ENCODE measurements at places on chromosomes 11 and 22.
A peak's percentile ranks its signal among the peaks of the same experiment; 100 is the strongest.

GRCh38 chr22:47357493-47357892 is 595.0 kb downstream of the TBC1D22A start:
- no peak for DNase-seq

- DNase-seq = no peak
Measured at GRCh38 chr11:86449993-86450629, 75.4 kb downstream of the CCDC81 start.

- no peak for DNase-seq
Measured at GRCh38 chr22:48537343-48537680, 1290.4 kb downstream of the BRD1 start.

GRCh38 chr11:92149996-92150395 is 74.6 kb upstream of the FAT3 start:
- no peak for DNase-seq

DNA sequence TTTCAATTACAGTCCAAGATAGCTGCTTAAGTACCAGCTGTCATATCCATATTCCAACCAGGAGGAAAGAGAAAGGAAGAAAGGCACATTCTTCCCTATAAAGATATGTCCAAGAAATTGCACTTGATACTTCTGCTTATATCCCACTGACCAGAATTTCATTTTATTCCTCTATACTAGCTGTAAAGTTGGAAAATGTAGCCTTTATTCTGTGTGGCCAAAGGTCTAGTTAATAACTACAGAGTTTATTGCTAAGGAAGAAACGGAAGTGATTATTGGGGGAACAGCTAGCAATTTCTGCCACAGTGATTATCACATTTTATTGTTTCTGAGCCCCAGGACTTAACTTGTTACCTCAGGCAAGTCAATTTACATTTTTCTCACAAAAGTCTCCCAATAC is 213.8 kb downstream of the TTC28 start:
- DNase-seq = no peak

DNA sequence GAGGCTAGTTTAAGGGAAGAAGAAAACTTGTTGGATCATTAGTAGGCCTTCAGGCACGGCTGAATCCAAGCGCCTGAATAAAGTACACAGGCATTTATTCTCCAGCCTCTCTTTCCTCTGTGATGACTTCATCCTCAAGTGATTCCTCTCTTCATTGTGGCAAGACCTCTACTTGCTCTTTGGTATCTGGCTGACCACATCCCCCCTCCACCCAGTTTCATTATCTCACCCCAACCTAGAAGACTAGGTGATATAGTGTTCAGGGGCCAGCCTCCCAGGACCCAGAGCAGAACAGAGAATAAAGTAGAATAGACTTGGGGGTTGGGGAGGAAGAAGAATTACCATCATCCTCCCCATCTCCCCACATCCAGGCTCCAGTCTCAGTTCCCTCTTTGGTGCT is 189.3 kb downstream of the MIAT start:
- DNase-seq = no peak

GRCh38 chr11:66077927-66078326 is 7.9 kb downstream of the PACS1 start:
- DNase-seq = no peak

- DNase-seq = no peak
Measured at GRCh38 chr11:47361419-47361818, 8.9 kb upstream of the MYBPC3 start.

DNA sequence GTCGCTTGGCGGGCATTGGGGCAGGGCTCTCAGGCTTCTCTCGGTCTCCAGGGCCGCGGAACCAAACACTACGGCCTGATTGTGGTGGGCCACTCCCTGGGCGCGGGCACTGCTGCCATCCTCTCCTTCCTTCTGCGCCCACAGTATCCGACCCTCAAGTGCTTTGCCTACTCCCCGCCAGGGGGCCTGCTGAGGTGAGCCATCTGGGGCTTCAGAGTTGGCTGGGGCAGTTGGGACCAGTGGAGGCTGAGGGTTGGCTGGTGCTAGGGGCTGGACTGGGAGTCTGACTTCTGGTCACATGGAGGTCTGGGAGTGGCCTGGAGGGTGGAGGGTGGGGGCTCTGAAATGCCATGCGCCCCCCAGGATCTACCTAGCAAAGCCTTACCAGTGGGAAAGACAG is 15.3 kb upstream of the MYRF start:
- DNase-seq = no peak

GRCh38 chr11:65639623-65640482 is 2.0 kb downstream of the SIPA1 start:
- DNase-seq = peak; percentile 79

- DNase-seq = no peak
Measured at GRCh38 chr11:45765836-45766235, 39.1 kb upstream of the SLC35C1 start.

DNA sequence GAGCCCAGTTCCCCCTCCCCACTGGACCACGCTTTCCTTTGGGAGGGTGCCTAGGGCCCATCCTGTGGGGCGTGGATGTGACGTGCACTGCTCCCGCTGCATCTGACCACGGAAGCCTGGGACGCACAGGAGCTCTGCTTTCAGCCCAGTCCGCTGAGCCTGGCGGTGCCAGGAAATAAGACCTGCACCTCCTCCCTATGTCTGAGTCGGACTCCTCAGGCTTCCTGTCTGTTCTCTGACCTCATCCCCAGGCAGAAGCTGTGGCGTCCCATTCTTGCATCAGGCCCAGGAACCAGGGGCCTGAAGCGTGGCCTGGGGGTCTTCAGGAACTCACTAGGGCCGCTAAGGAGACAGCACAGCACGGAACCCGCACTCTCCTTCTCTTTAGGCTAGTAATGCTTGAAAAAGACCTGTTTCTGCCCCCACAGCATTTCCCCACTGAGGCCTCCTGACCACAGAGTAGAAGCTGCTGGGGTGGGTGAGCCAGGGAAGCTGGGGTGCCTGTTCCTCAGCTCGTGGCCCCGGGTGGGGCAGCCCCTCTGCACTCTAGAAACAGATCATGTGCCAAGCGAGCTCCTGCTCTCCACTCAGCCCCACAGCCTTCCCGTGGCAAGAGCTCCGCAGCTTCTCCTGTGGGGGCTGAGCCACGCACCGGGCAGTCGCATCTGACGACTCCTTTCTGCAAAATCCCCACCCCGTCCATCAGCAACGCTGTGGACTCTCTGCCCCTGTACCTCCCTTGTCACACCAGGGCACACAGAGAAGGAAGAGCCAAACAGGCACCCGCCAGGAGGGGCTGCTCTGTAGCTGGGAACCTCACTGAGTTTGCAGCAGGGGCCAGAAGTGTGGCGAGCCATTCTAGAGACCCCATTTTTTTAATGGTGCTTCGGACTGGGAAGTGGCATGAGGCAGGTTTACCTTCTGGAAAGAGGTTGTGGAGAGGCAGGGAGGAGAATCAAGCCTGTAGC is 22.6 kb downstream of the MOV10L1 start:
- DNase-seq = no peak

- no peak for DNase-seq
Measured at GRCh38 chr22:46574993-46575910, 37.8 kb upstream of the CELSR1 start.

GRCh38 chr22:29022101-29022817 is 39.4 kb downstream of the C22orf31 start:
- no peak for DNase-seq

GRCh38 chr22:40289991-40290459 is 56.3 kb upstream of the ADSL start:
- peak; percentile 6 for DNase-seq

- DNase-seq = no peak
Measured at GRCh38 chr11:27315836-27316235, 47.2 kb downstream of the CCDC34 start.

DNA sequence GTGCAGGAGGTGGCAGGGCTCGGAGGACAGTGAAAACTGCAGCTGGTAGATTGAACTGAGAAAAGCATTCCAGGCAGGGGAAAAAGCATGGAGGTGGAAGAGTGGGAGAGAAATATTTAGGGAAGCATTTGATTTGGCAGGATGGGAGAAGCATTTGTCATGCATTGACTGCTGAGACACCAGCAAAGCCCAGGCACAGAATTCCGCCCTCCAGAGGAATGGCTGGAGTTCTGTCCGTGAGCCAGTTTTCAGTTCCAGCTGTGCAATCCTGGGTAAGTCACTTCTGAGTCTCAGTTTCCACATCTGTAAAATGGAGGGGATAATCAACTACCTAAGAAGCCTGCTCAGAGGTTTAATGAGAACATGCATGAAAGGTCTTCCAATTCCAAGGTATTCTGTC is 4.3 kb upstream of the TSKU start:
- no peak for DNase-seq

DNA sequence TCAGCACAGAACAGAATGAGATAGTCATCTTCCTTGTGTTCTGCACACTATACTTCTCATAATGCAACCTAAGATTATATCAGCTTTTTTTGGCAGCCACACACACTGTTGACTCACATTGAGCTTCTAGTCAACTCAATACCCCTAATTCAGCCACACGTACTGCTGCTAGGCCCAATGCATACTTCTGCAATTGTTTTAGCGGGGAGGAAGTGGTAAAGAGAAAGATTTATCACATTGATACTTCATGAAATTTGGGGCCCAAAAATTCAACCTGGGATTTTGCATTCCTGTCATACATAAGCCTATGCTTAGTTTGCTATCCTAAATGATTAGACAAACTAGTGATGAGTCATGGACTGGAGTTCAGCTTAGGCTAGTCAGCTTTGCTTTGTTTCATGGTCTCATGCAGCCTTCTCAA is 8.6 kb upstream of the UPB1 start:
- DNase-seq = no peak

DNA sequence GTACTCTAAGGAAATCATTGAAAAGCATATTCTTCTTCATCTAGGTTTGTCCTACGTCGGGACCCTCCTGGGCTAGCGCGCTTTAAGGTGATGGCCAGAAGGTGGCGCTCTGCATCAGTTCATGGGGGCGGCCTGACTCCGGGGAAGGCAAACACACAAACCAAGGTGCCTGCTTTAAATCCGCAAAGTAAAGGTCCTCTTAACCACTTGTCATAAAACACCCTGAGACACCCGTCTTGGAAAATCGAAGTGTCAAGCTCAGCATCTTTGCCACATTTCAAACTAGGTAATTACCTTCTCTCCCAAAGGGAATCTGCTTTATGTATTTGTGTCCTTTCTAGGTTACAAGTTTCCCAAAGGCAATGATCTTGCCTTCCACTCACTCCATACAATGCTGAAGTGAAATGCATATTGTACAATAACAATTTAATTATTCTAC is 33.9 kb downstream of the LMO2 start:
- DNase-seq = peak; percentile 70

DNA sequence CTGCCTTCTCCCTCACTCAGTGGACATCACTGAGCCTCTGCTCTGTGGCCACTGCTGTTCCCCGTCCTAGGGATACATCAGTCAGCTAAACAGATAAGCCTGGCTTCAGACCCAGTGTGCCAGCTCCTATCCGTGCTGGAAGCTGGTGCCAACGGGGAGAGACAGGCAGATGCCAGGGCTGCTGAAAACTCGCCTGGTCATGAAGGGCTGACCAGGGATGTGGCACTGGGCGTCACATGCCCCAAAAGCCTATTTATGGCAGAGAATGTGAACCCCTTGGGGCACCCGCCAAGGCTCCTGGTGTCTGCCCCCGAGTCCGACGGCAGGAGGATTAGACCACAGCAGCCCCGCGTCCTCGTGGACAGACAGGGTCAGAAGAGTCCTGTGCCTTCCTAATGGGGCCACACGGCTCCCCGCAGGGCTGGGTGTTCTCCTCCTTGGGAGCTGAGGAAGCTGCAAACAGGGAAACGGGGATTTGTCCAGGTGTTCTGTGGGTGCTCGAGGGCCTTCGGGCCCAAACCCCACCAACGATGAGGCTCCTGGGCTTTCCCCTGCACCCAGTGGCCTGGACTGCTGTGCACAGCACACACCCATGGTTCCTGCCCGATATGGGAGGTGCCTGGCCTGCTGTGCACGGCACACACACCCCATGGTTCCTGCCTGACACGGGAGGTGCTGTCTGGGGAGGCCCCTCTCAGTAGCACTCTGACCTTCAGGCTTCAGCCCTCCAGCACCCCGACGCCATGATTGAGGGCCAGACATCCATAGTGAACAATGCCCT is 19.9 kb downstream of the ANO1 start:
- no peak for DNase-seq

- no peak for DNase-seq
Measured at GRCh38 chr11:62245271-62245753, 3.3 kb downstream of the SCGB1D2 start.

DNA sequence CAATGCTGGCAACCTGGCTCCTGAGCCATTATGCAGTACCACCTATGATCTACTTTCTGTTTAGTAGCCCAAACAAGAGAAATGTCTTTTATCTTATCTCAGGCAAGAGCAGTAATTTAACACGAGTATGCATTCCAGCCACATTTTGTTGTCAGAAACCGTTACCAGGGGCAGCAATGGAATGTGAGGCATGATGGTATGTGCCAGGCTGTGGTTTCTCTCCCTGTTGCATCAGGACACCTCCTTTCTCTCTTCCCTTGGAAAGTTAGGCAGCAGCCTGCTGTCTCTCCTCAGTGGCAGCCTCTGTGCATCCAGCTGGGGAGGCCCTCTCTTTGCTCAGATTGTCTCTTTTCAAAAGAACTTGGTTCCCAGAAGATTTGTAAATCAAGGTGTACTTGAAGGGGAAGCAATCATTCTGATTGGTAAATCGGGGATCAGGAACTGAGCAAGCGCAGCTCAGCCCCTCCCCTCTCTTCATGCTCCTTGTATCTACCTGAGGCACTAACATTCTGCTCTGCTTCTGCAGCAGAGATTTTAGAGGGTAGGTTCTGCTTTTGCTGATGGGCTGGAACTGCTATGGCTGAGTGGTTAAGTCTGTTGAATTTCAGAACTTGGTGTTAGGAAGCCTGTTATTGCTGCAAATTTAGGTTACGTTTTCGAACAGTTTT is 229.2 kb downstream of the ADAMTS15 start:
- no peak for DNase-seq

GRCh38 chr22:32018056-32018455 is 25.0 kb upstream of the SLC5A1 start:
- DNase-seq = no peak

DNA sequence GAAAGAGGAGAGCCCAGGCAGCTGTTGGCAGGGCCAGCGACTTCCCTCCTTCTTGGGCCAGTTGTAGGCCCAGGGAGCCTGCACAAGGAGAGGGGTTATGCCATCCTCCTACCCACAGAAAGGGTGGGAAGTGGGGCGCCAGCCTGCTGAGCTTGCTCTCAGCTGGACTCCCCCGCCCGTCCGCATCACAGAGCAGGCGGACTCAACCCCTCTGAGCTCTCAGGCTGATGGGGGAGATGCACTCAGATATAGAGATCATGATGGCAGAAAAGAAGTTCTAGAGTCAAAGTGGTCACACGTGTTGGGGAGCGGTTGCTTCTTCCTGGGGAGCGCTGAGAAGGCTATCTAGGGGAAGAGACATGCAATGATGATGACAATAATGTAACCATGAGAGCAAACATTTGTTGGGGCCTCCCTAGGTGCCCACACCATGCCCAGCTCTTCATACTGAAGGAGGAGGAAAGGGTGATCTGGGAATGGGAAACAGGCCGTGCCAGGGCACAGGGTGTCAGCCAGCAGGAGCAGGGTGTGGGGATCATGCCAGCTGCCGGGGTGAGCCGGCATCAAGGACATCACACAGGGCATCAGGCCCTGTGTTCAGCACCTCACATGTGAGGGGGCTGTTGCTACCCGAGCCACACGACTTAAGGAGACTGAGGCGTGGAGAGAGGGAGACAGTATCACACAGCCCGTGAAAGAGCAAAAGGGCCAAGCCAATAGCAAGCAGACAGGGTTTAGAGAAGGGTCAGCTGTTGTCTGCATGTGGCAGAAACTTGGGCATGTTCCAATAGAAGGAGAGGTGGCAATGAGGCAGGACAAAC is 7.7 kb downstream of the SLC35E4 start:
- no peak for DNase-seq

Measured in germinal center (tissue), 1 donor.